ENCODE measurements at places on chromosomes 3 and 15.
A peak's percentile ranks its signal among the peaks of the same experiment; 100 is the strongest.

GRCh38 chr15:35937380-35937779, 391.4 kb upstream of the DPH6 start:
- DNase-seq: no peak

DNA sequence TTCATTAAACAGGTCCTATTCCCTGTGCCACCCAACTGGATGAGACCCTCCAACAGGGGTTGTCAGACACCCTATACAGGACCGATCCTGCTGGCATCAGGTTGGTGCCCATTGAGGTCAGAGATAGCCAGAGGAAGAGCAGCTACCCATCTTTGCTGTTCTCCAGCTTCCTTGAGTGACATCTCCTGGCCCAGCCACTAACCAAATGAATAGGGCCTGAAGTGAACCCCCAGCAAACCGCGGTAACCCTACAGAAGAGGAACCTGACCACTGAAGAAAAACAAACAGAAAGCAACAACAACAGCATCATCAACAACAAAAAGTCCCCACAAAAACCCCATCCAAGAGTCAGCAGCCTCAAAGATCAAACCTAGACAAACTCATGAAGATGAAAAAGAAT, 133.6 kb upstream of the ARPP21 start:
- DNase-seq: no peak

GRCh38 chr3:131047582-131047981, 20.9 kb downstream of the NEK11 start:
- peak; percentile 32 for DNase-seq

GRCh38 chr3:78090382-78090781, 1050.5 kb downstream of the ROBO2 start:
- no peak for DNase-seq

GRCh38 chr3:98754483-98754882, 8.7 kb upstream of the ST3GAL6 start:
- DNase-seq: no peak

- DNase-seq: peak; percentile 29
Observed at GRCh38 chr3:37833302-37834186, 28.1 kb upstream of the CTDSPL start.

DNA sequence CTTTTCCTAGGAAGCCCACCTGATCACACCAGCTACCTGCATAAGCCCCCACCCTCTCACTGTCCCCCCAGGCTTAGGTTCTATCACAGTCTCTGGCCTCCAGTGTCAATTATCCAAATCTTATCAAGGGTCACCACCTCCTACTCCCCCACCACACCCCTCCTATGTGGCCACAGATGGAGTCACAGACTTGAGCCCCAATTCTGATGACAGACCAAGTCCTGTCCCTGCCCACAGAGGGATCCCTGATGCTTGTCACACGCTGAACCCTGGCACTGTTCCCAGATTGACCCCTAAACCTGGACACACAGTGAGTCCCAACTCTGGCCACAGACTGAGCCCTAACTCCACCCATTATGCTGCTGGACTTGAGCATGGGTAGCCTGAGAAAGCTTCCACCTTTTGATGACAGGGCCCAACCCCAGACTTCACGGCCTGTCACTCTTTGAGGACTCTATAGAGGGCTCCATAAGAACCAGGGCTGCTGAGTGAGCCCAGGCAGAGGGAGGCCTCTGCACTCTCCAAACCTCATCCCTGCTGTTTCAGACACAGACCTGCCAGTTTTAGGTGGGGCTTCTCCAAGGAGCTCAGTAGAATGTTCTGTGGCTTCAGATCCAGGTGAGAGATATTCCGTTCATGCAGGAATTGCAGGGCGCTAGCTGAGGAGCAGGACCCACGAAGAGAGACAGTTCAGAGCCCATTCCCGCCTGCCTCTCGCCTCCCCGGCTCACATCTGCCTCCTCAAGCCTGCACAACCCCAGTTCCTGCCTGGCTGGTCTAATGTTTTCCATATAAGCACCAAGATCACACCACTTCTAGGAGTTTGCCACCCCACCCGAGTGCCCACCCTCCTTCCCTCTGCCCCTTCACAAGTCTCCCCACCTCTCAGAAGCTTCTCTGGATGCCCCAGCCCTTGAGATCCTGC, 1.8 kb downstream of the ULK3 start:
- no peak for DNase-seq

GRCh38 chr3:139585820-139586219, 46.3 kb upstream of the RBP1 start:
- no peak for DNase-seq

GRCh38 chr3:161372321-161373260, 1.3 kb upstream of the SPTSSB start:
- peak; percentile 57 for DNase-seq

- no peak for DNase-seq
Observed at GRCh38 chr3:151446002-151446340, 14.9 kb downstream of the IGSF10 start.

- no peak for DNase-seq
Observed at GRCh38 chr3:187014417-187014864, 84.1 kb downstream of the ST6GAL1 start.

DNA sequence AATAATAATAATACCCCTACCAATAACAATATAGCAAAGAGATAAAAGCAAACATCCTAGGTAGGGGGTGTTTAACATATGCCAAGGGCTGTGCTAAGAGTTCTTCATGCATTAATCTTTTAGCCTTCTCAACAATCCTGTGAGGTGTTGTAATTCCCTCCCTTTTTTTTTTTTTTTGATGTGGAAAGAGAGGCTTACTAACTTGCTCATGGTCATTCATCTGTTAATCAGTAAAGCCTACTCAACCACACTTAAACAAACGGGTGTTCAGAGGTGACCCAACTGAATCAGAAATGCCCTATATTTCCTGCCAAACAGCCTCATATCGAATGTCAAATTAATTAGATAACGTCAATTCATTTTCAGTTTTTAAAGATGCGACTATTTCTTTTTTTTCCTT, 232.1 kb downstream of the CTNNB1 start:
- DNase-seq: no peak

DNA sequence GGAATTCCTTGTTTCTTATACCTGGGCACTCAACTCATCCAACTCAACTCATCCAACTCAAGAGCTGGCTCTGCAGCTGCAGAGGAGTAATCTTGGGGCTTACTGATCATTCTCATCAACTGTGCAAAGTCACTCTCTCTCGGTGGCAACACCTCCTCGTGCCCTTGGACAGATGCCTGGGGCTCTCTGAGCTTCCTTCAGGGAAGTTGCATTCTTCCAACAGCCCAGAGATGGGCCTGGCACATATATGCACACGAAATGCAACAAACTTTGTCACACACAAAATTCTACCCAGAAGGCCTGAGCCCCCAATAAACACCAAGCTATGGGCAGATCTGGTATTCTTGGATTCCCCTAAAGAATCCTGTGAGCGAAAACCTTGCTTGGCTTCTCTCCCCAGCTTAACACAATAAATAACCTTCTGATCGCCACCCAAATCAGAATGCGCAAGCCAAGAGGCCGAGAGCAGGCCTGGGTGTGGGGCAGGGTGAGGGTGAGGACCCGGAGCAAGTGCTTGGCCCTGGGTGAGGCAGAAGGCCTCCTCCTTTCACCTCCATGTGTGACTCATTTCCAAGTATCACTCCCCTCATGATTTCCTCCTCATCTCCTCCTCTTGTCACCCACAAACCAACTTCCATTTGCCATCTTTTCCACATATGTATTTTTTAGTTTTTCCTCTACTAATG, 15.4 kb downstream of the TGM5 start:
- no peak for DNase-seq

- no peak for DNase-seq
Observed at GRCh38 chr3:181568693-181569092, 143.0 kb upstream of the SOX2 start.

DNA sequence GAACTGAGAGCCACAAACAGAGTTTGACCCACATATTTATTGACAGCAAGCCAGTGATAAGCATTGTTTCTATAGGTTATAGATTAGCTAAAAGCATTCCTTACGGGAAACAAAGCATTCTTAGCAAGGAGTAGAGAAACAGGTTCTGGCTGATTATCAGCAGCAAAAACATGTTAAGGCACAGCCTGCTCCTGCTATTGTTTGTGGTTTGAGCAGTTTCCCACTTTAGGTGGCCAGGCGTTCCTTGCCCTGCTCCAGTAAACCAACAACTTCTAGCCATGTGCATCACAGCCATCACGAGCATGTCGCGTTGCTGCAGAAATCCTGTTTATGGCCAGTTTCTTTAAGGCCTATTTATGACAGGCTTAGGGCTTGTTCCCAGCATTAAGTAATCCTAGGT, 44.7 kb upstream of the C2CD4B start:
- no peak for DNase-seq

- peak; percentile 17 for DNase-seq
Observed at GRCh38 chr3:141450727-141451375, 36.0 kb upstream of the RASA2 start.

DNA sequence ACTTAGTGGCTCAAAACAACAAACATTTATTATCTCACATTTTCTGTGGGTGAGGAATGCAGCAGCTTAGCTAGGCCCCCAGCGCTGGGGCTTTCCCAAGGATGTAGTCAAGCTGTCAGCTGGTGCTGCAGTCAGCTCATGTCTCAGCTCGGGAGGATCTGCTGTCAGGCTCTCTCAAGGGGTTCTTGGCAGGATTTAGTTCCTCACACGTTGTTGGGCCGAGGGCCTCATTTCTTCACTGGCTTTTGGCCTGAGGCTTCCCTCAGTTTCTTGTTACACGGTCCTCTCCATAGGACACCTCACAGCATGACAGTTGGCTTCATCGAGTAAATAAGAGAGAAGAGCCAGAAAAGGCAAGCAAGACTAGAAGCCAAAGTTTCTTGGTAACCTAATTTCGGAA, 13.7 kb upstream of the U2SURP start:
- DNase-seq: peak; percentile 57

- DNase-seq: no peak
Observed at GRCh38 chr3:2420919-2421318, 322.3 kb downstream of the CNTN4 start.

DNA sequence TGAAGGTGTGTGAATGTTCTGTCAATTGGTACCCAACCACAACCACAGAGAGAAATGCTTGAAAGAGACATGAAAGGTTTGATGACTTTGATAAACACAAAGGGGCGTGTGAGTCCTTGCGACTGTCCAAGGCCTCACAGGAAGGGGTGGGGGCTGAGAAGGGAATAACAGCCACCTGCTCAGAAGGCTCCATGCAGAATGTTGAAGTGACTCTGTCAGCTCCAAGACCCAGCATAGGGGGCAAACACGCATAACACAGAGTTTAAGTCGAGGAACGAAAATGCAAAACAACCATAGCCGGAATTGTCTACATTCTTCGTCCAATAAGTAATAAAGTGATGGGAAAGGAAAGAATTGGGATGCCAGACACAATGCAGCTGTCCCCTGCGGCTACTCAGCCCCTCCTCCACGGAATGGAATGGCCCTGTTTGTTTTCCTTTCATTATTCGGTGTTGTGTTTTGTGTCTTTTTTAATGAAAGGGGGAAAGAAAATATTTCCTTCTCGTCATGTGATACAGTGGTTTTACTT, 19.9 kb downstream of the TMEM212 start:
- DNase-seq: no peak

- no peak for DNase-seq
Observed at GRCh38 chr3:20125897-20126296, 60.1 kb downstream of the SGO1 start.

DNA sequence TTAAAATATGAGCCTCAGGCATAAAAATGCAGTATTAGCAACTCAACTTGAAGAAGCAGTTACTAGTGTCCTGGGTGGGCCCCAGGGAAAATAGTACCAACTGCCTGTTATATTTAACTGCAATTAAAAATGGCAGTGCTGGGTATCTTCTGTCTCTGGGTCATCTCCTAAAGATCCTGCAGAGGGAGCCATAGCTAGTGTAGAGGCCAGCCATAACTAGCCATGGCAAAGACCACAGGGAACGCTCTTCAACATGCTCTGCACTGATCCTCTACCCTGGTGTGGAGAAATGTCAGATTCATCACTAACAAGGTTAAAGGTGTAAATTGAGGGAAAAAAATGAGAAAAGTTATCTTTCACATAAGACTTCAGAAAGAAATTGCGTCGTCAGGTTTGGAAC, 181.3 kb downstream of the SNRPN start:
- DNase-seq: peak; percentile 65

GRCh38 chr15:61915640-61916039, 144.6 kb downstream of the VPS13C start:
- no peak for DNase-seq

DNA sequence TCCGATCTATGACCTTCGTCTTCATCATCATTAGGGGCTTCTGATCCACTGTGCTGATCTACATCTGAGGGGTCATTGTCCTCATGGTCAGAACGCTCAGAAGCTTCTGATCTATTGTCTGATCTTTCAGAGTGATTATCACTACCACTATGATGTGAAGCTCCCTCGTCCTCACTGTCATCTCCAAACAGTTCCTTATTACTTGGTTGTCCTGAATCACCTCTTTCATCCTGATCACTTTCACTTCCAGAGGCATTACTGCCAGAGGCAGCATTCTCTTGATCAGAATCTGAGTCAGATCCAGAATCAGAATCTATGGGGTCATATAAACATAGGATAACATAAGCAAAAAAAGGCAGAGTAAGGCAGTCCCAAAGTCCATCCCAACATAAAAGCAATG, 5.4 kb downstream of the LEO1 start:
- DNase-seq: no peak

GRCh38 chr15:76391847-76392246, 55.3 kb downstream of the ISL2 start:
- DNase-seq: no peak

DNA sequence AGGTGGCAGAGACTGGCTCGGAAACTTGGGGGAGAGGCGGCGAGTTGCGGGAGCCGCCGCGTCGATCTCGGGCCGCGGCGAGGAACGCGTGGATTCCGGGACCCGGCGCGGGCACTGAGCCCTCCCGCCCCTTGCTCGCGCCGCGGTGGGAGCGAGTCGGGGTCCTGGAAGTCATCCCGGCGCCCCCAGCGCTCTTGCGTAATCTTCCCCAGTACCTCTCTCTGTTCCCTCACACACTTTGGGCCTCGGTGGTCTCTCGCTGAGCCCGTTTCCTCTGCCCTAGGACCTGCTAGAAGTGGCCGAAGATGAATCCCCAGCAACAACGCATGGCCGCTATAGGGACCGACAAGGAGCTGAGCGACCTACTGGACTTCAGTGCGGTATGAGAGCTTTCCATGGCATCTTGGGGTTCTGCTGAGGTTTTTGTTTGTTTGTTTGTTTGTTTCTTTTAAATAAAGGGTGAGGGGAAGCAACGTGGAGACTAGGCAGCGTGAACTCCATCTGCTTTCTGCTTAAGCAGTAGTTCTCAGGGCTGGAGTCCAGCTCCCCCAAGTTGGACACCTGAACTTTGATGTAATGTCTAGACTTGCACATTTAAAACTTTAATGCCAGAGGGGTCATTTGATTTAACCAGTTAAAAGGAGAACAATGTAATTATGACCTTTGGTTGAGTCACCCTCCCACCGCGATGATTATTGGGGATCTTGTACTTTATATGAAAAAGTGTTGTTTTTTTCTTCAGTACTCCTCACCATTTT, 1.3 kb downstream of the TCF12 start:
- DNase-seq: peak; percentile 76

- DNase-seq: peak; percentile 24
Observed at GRCh38 chr3:47865192-47865591, 62.3 kb downstream of the DHX30 start.
